ENCODE measurements at places on chromosomes 7 and 10.

DNA sequence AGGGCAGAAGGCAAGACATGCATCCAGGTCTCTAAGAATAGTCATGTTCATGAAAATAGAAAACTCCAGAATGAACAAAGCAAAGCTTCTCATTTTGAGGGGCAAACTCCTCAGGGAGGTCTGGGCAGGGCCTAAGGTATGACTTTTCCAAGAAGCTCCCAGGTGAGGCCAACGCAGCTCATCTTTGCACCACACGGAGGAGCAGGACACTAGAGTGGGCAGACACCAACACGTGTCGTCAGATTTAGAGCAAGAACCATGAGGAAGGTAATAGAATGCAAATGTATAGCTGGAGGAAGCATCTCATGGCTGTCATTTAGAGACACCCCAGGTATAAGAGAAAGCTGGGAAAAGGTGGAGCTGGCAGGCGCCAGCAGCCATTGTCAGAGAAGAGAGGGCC, 95.7 kb downstream of the WDFY4 start:
- no peak for DNase-seq

GRCh38 chr7:34313289-34313688, 344.7 kb upstream of the NPSR1 start:
- no peak for DNase-seq

DNA sequence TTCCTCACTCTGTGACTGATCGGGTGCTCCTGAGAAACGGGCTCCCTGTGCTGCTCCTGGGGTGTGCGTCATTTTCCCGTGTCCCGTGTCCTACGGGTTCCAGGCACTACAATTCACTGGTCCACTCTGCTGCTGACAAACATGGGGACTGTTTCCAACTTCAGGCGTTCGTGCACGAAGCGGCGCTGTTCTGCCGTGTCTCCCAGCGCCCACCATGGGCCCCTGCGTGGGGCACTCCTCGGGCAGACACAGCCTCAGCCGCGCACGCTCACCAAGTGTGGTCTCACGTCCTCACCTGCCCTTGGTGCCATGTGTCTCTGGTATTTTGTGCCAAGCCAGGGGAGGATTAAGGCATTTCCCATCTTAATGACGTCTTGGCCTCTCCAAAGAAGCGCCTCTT, 19.0 kb downstream of the GPR146 start:
- no peak for DNase-seq

DNA sequence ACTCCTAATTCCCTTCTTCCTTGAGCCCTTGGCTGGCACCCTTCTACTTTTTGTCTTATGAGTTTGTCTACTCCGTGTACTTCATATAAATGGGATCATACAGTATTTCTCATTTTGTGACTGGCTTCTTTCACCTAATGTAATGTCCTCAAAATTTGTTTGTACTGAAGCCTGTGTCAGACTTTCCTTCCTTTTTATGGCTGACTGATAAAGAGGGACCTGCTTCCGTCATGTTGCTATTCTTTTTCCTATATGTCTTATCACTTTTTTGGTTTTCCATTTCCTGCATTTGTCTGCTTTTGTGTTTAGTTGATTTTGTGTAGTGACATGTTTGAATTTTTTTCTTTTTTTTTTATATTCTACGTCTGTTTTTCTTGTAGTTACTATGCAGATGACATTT, 470.9 kb downstream of the SDK1 start:
- DNase-seq: no peak

- peak; percentile 88 for DNase-seq
Measured at GRCh38 chr10:124530215-124530665, 68.6 kb downstream of the LHPP start.

DNA sequence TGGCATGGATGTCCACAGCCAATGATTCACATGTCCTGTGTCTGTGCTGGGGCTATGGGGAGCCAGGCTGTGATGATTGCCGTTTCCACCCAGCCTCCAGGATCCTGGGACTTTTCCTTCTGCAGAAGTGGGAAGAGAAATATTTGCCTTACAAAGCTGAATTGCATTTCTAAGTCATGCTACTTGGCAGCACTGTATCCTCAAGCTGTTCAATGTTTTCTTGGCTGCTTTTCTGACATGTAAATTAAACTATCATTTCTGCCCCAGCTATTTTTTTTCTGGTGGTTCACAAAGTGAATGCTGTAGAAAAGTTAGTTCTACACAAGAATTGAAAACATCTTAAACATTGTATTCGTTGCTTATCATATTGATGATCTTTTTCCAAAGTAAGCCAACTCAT, 51.9 kb upstream of the TCERG1L start:
- DNase-seq: no peak

- no peak for DNase-seq
Measured at GRCh38 chr7:46539892-46540483, 618.9 kb upstream of the IGFBP3 start.
